ENCODE measurements at places on chromosomes 5 and 9. TPM values are rescaled to one million over a fixed set of nuclear protein-coding genes. Genes with fewer than 3 reads are reported as not detected.

GRCh38 chr5:33161421-33161820 lies 279.3 kb upstream of the TARS1 start:
- DNase-seq: no peak

DNA sequence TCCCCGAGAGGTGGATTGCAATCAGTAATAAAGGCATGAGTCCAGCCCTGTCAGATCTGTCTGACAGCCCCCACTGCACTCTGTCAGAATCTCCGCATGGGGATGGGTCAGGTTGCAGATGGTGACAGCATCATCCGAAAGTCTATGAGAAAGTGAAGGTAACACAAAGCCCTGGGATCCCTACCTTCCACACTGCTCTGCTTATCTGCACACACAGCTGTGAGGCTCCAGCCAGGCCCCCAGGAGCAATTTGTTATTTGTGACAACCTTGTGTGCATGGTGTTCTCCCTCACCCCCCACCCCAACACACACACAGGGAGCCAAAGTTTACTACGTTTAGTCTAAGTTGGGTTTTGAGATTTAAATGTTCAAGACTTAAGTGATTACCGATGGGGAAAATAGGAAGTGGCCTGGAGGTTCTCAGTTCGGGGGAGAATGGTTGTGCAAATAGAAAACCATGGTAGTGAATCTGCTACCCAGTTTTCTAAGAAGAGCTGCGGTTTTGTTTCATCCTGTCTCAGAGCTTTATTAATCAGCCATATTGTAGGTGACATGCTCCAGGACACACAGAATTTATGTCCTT lies 92.7 kb downstream of the SV2C start:
- no peak for DNase-seq

DNA sequence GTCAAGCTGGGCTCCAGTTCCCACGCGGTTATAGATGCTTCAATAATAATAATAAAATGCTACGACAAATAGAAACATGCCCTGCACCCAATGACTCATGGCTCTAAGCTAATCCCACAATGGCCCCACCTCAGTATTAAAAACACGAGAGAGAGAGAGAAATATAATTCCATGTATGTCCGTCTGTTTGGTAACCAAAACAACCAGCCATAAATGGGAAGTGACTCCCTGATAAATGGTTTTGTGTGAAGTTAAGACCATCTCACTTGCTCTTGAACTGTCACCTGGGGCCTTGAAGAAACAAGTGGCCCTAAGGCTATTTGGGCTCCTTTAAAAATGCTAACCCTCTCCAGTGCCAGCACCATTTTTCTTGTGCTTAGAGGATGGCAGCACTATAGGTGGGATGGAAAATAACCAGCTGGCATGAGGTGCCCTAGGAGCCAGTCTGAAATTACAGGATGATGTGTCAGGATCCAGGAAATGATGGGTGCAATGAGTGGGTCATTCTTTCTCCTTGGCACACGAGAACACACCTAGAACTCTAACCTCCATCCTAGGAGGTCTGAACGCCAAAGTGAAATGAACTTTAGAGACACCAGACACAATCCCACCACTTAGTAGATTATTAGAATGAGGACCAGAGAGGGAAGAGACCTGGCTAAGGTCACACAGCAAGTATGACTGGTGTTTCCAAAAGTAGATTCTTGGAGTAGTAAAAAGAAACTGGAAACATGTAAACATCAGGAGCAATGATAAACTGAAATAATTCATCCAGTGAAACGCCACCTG lies 35.7 kb upstream of the ADRB2 start:
- no peak for DNase-seq

DNA sequence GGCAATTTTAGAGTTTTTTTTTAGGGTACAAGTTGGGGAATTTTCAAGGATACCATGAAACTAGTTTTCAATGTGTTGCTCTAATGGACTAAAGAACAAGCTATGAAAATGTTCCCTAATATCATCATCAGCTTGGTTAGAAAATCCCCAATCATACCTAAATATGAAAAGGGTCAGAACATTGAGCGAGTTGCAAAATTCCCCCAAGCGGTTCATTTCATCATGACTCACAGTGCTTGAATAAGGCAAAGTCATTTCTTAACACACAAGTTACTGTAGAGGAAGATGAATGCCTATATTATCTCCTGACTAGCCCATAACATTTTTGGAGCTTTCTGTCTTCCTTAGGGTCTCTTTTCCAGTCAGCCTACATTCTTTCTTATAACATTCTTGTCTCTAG lies 62.7 kb downstream of the ST8SIA4 start:
- DNase-seq: no peak

DNA sequence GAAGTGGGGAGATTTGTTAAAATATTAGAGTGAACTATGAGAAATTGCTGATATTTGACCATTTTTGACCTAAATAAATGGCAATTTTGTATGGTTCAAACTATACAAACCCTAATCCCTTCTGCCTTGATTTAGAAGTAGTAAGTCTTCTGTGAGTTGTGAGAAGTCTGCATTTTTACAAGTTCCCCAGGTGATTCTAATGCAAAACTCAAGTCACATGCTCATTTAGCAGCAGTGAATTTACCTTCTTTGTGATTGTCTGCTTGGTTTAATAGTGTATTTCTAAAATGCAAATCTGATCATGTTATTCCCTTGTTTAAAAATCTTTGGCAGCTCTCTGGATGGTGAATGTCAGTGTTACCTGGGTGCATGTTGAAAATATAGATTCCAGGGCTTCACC lies 2.8 kb downstream of the MEGF10 start:
- no peak for DNase-seq

DNA sequence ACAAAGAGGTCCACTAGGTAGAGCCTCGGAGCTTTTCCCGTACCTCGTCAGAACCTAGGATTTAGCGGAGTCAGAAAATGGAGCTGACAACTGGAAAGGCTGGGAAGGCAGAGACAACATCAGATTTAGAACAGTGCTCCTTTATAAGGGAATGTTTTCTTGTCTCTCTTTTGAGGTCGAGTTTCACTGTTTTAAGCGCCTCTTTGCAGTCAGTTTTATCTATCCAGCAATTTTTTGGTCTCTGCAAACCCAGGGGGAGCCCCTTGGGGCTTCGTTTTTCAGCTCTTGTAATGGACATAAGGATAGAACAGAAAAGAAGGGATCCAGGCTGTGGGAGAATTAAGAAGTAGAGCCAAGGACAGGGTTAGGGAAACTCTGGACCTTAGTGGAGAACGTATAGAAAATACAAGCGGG lies 80.5 kb downstream of the FNBP1 start:
- no peak for DNase-seq

GRCh38 chr5:169670769-169671525 lies 33.9 kb downstream of the DOCK2 start:
- no peak for DNase-seq

- no peak for DNase-seq
Observed at GRCh38 chr9:37908283-37908682, 4.4 kb upstream of the SLC25A51 start.

DNA sequence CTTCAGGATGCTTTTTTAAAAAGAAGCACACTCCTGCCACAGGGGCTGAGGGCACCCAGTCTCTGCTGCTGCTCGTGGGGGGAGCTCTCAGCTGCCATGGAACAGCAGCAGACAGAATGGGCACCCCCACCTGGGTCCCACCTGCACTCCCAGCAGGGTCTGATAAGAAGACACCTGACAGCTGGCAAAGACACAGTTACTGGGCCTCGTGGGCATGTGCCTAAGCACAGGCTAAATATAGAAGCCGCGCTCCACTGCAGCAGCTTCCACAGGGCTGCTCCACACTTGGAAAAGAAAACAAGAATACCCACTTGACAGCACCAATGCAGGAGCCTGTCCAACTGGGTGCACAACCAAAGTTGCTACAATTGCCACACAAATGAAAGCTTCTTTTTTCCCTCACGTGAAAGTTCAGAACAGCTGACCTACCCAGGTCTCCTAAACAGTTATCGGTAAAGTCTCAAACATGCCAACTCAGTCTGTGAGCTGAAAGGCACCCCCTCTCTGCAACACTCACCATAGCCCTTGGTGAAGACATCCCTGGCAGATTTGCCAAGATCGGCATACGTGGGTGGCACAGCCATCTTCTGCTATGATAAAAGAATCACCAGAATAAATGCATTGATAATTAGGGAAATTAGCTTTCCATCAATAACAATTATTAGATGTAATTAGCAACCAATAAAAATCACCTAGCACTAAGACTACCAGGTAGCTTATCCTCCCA lies 12.2 kb downstream of the VDAC1 start:
- DNase-seq: no peak

DNA sequence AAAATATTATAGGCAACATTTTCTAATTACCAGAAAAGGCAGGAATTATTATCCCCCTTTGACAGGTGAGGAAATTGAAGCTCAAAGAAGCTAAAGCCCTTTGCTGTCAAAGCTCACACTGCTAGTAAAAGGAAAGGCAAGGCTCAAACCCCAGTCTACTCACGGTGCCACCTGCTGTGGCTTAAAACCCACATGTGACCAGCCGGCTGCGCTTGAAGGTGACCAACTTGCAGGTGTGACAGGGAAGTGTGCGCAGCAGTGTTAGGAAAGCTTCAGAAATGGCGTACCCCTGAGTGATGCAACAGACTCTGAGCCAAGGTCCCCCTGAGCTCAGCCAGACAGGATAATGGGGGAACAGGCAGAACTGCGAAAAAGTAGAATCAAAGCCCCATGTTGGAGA lies 45.2 kb downstream of the PAX5 start:
- no peak for DNase-seq

DNA sequence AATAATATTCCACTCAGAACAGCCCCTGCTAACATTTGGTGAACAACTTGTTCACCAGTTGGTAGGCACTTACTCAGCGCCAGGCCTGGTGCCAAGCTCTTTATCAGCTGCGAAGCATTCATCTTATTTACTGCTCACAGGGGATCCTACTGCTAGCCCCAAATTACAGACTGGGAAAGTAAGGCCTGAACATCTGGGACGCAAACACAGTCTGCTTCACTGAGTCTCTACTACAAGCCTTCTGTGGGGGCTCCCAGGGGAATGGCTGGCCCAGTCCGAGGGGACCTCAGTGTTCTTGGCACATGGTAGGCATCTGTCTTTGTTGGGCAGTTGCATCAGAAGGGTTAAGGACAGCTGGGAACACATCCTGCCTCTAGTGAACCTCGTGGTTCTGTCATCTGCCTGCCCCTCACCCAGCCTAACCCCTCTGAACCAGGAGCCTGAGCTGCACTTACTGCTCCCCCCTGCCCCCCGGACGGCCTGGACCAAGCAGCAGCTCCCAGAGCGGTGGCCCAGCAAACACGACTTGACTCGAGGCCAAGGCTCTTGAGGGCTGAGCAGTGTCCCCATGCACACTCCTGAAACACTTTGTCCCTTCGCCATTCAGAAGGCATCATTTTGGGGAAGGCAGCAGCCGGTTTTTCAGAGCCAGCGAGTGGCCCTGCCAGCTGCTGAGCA lies at the start of gene PHYHD1:
Gene PHYHD1 (plus strand): TSS at position 602 of the 678 bp plus-strand sequence. CDS start 1,342 bp downstream, outside the sequence.
- no peak for DNase-seq

DNA sequence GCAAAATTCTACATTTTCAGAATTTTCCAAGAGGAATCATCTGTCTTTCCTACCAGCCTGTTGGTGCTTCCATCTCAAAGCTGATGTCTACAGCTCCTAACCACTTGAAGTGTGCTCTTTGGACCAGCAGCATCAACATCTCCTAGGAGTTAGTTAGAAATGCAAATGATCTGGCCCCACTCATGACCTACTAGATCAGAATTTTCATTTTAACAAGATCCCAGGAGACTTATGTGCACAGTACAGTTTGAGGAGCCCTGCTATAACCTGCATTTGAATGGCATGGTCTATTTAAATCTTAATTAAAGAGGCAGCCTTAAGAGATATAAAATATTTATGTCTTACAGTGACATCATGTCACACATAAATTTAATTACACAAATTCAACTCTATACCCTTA lies 33.8 kb downstream of the ITK start:
- no peak for DNase-seq

- DNase-seq: no peak
Observed at GRCh38 chr5:149445739-149446369, 66.8 kb upstream of the IL17B start.

GRCh38 chr5:81724571-81724970 lies 26.3 kb downstream of the SSBP2 start:
- DNase-seq: no peak

- peak; percentile 66 for DNase-seq
Observed at GRCh38 chr9:120985819-120986222, 59.2 kb upstream of the TRAF1 start.

- no peak for DNase-seq
Observed at GRCh38 chr9:130785940-130786508, 49.0 kb upstream of the ABL1 start.

DNA sequence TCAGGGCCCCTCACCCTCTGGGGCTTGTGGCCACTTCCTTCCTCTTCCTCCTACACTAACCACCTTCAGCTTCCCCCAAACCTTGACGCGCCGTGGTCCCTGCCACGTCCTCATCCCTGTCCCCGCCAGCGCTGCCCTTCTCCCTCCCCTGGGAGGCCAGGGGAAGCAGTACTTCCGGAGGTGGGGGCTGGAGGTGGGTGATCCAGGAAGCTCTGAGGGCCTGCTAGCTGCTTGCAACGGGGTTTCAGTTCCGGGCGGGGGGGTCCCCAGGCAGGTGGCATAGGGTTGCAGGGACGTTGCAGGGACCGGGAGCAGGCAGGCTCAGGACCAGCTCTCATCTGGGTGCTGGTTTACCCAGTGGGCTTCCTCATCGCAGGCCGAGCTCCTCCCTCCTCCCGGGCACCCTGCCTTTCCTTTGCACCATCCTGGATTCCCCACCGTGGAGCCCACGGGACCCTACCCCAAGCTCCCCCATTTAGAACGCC lies 70.0 kb downstream of the RXRA start:
- DNase-seq: no peak

GRCh38 chr5:178376921-178377582 lies 144.4 kb upstream of the PHYKPL start:
- no peak for DNase-seq

DNA sequence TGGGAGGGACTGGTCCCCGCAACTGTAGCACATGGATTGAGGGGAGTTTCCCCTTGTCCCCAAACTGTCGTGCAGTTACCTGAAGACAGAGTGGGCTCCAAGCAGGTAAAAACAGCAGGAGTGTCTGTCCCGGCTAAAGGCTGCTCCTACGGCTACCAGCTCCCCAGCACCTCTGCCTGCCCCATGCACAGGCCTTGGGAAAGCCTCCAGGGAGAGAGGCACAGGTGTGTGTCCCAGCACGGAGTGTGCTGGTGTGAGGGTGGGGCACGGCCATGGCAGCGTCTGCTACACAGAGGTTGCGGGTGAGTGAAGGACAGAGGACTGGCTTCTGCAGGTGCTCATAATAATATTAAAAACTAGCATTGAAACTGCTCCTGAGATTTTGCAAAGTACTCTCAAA lies 30.4 kb downstream of the STC2 start:
- DNase-seq: no peak

- no peak for DNase-seq
Observed at GRCh38 chr9:137611623-137612609, 6.4 kb downstream of the ARRDC1 start.

Gene SLIT3
- 7.4 TPM for total RNA-seq

Gene TCF7
- total RNA-seq: 1.3 TPM

Gene HRCT1
- total RNA-seq: 0.47 TPM

Gene C5orf15
- 50.1 TPM for total RNA-seq

Gene LCN6
- total RNA-seq: not detected

Gene PCDHGB6
- total RNA-seq: 6.2 TPM

Gene CAVIN4
- total RNA-seq: 3.3 TPM

Gene C6
- 0.05 TPM for total RNA-seq

Gene GPR150
- 0.82 TPM for total RNA-seq

Gene CATSPER3
- not detected for total RNA-seq
